ENCODE measurements at places on chromosomes 3 and 15.
A peak's percentile ranks its signal among the peaks of the same experiment; 100 is the strongest.

DNA sequence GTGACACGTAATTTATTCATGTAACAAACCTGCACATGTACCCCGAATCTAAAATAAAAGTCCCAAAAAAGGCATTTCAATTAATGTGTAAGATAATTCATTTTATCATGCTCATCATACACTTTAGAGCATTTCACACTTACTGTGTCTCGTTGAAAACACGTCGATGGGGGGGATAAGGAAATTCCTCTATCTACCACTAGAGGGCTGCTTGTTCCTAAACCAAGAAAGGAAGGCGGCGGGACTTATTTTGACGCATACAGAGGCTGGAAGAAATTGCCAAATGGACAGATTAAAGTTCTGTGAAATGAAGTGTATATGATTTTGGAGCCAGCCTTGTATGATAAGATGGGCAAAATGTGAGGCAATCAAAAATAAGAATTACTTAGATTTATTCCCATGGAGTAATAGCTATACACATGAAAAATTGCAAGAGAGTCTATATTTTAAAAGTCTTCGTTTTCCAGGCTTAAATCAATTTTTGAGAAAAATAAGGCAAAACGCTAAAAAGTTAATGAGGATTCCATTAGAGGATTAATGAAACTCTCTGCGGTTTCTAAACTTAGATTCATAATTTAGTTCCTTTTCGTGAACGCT is 346.8 kb downstream of the CNTN3 start:
- peak; percentile 4 for DNase-seq

DNA sequence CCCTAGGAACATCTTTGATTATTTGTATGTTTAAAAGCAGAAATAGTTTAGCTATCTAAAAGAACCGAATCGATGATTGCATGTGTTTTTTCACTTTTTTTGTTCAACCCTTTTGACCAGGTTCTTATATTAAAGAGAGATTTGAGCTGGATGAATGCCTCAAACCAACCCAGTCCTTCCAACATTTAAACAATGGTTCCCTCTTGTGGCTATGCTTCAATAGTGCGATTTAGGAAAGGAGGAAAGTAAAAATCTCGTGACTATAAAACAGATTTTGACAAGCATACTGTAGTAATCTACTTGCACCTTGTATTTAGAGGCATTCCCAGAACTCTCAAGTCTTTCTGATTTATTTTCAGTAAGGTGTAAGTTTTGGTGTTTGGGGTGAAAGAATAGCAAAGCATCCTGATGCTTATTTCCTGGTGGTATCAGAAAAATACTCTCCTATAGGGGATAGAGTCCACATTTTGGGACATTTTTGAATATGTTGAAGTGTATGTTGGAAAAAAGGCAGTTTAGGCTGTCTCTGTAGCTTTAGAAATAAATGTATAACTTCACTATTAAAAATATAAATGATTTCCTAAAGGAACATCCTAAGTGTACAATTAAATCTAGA is 159.6 kb upstream of the KCNH8 start:
- DNase-seq = no peak

- DNase-seq = no peak
Observed at GRCh38 chr3:67495751-67496150, 158.7 kb downstream of the SUCLG2 start.

GRCh38 chr3:148092624-148093347 is 604.9 kb upstream of the AGTR1 start:
- DNase-seq = no peak

- DNase-seq = peak; percentile 22
Observed at GRCh38 chr3:176430244-176431037, 766.8 kb downstream of the TBL1XR1 start.

DNA sequence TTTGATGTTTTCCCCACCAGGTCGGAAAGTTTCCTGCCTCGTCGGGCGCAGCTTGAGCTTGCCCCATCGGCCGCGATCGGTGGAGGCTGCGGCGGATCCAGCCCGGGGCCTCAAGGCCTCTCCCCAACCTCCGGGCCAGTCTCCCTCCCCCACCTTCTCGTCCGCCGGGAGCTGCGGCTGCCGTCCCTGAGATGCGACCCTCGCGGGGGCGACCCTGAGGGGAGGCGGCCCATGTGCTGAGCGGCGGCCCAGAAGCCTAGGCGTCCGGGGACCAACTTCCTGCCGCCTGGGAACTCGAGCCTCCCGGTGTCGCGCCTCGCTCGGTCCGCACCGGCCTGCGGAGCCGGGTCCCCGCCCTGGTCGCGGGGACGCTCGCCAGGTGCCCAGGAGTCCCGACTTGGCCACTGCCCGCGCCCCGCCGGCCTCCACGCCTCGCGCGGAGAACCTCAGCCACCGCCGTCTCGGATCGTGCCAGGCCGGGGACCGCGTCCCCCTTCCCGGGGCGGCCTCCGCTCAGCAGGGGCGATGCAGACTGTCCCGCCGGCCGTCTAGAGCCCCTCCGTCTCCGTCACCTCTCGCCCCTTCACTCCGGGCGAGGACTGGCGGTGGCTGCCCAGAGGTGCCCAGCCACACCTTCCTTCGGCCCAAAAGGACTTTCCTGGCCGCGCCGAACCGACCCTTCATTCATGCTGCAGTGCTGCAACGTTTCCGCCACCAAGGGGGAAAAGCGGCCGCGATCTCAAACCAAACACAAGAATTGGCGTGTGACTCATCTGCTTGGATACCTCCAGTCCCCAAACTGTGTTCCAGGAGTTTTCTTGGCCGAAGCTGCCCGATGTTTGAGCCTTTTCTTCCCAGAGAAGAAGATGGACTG is 656 bp downstream of the SLMAP start:
- peak; percentile 79 for DNase-seq

- DNase-seq = peak; percentile 61
Observed at GRCh38 chr15:32828507-32829186, 110.8 kb downstream of the GREM1 start.

Data from hepatic stellate cell (primary cell).